ENCODE measurements at places on chromosomes 11 and 22.

GRCh38 chr11:20055312-20055711, 105.0 kb downstream of the DBX1 start:
- no peak for DNase-seq

- no peak for DNase-seq
Observed at GRCh38 chr11:129210831-129211181, 18.7 kb upstream of the ARHGAP32 start.

- DNase-seq = no peak
Observed at GRCh38 chr22:46079861-46080821, 70.2 kb upstream of the PPARA start.

- DNase-seq = peak; percentile 91
Observed at GRCh38 chr22:49962012-49962750, 1.6 kb downstream of the PIM3 start.

GRCh38 chr22:48629631-48630432, 1197.8 kb downstream of the BRD1 start:
- DNase-seq = no peak

GRCh38 chr11:126394036-126394435, 38.5 kb downstream of the ST3GAL4 start:
- DNase-seq = no peak

DNA sequence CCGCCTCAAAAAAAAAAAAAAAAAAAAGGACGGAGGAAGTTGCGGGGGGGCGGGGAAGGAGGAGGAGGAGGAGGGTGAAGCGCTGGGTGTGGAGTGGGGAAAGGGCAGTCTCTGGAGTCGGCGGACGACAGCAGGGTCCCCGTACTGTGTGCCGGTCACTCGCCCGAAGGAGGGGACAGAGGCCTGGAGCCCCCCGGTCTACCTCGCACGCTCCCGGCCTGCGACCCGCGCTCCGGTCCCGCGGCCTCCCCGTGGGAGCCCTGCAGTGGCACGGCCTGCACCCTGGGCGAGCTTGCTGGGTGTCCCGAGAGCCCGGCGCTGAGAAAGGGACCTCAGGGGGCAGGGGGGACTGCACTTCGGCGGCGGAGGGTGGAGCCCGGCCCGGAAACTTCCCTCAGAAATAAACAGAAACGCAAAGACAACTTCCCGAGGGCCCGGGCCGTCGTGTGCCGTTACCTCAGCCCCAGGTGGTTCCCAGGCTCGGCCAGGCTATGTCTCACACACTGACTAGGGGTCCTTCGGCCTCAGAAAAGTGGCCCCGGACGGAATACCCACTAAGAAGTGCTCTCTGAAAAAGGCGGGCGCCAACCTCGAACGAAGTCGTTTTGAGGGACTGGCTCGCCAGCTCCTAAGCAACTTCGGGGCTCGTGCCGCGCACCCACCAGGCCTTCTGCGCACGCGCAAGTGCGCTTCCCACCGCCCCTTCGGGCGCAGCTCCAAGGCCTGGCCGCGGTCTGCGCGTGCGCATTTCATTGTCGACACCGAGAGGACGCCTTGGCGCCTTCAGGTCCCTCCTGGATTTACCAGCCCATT, at the start of gene MAJIN:
TSS of gene MAJIN (minus strand) at position 688 of the 813 bp plus-strand sequence. CDS start 12,703 bp downstream, outside the sequence.
- peak; percentile 92 for DNase-seq

GRCh38 chr11:131916638-131917037, 546.2 kb downstream of the NTM start:
- no peak for DNase-seq

DNA sequence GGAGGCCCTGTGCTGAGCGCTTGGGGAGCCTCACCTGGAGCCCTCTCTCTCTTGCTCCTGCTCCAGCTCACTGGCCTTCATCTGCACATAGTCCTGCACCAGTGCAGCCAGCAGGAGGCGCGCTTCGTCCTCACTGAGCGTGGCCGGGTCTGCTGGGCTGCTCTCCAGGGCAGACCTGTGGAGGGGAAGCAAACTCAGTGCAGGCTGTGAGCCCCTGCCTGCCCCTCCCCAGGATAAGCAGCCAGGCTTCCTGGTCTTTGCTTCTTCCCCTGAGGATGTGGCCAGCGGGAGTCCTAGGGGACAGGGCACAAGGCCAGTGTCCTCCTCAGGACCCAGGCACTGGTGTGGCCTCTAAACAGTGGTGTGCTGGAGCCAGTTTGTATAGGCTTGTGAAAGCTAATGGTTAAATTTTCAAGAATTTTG, 2.2 kb downstream of the CALCA start:
- peak; percentile 86 for DNase-seq

DNA sequence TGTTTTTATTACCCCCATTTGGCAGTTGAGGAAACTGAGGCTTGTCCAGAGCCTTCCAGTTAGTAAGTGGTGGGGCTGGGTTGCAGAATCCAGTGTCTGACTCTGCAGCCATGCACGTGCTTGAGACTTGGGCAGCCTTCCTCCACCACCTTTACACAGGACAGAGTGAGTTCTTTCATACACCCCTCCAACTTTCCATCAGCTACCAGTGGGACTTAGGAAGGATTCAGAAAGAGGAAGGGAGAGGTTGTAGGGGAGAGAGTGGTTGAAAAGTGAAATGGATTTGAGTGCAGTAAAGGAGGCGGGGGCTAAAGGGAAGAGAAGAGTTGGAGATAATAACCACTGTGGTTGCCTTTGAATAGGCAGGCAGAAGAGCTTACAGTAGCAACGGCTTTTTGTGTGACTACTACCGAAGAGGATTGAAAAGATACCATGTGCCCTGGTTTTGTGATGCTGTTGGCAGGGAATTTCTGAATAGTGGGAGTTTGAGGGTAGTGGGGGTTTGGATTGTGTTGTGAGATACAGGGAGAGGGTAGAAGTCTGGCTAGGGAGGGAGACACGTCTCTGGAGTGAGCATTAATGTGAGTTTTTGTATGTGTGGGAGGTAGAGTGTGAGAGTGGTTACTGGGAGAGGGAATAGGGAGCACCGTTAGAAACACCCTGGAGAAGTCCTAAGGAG, 1.7 kb downstream of the UVRAG start:
- no peak for DNase-seq

DNA sequence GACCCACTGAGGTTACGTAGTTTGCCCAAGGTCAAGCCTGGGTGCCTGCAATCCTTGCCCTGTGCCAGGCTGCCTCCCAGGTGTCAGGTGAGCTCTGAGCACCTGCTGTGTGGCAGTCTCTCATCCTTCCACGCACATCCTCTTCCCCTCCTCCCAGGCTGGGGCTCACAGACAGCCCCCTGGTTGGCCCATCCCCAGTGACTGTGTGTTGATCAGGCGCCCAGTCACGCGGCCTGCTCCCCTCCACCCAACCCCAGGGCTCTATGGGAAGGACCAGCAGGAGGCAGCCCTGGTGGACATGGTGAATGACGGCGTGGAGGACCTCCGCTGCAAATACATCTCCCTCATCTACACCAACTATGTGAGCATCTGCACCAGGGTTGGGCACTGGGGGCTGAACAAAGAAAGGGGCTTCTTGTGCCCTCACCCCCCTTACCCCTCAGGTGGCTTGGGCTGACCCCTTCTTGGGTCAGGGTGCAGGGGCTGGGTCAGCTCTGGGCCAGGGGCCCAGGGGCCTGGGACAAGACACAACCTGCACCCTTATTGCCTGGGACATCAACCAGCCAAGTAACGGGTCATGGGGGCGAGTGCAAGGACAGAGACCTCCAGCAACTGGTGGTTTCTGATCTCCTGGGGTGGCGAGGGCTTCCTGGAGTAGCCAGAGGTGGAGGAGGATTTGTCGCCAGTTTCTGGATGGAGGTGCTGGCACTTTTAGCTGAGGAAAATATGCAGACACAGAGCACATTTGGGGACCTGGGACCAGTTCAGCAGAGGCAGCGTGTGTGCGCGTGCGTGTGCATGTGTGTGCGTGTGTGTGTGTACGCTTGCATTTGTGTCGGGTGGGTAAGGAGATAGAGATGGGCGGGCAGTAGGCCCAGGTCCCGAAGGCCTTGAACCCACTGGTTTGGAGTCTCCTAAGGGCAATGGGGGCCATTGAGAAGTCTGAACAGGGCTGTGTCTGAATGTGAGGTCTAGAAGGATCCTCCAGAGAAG, 1.6 kb downstream of the GSTP1 start:
- DNase-seq = no peak

DNA sequence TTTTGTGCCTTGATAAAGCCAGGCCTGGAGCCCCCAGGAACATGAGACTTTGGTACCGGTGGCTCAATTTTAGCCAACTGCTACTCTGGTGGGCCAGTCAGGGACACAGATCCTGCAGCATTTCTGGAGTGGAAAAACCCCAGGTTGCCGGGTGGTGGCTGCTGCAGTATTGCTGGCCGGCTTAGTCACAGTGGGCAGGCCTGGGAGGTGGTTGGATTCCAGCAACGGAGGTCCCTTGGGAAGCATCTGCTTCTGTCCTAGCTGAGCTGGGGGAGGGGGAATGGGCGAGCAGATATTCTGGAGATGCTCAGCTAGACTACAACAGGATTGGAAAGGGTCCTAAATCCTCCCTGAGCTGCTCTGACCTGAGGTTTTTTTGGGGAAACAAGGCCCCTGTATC, 31.6 kb upstream of the ACCSL start:
- DNase-seq = no peak

DNA sequence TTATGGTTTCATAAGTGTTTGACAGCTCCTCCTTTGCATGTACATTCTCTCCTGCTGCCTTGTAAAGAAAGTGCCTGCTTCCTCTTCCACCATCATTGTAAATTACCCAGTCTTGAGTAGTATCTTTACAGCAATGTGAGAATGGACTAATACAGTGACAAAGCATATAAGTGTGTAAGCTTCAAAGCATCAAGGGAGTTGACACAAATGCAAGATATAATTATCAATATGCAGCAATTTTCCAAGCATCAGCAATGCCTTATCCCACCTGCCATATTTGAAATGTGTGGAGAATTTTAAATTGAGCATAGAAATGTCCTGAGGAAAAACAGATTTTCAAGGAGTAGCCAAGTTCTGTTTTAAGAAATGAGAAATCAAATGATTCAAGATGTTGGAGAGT, 1.7 kb upstream of the OR5AL1 start:
- DNase-seq = no peak

- DNase-seq = peak; percentile 84
Observed at GRCh38 chr11:14974515-14975251, 2.5 kb upstream of the CALCA start.

GRCh38 chr11:103928040-103928801, 108.2 kb upstream of the DDI1 start:
- no peak for DNase-seq

DNA sequence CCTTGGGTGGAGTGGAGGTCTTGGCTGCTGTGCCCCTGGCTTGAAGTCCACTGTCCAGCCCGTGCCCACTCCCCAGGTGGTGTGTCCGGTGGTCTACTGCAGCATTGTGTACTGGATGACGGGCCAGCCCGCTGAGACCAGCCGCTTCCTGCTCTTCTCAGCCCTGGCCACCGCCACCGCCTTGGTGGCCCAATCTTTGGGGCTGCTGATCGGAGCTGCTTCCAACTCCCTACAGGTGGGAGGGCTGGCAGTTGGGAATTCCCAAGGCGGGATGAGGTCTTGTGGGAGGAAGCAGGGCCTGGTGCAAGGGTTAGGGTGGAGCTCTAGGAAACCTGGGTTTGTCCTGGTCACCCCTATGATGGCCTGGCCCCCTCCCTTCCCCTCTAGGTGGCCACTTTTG, 8.4 kb upstream of the NLRX1 start:
- no peak for DNase-seq

DNA sequence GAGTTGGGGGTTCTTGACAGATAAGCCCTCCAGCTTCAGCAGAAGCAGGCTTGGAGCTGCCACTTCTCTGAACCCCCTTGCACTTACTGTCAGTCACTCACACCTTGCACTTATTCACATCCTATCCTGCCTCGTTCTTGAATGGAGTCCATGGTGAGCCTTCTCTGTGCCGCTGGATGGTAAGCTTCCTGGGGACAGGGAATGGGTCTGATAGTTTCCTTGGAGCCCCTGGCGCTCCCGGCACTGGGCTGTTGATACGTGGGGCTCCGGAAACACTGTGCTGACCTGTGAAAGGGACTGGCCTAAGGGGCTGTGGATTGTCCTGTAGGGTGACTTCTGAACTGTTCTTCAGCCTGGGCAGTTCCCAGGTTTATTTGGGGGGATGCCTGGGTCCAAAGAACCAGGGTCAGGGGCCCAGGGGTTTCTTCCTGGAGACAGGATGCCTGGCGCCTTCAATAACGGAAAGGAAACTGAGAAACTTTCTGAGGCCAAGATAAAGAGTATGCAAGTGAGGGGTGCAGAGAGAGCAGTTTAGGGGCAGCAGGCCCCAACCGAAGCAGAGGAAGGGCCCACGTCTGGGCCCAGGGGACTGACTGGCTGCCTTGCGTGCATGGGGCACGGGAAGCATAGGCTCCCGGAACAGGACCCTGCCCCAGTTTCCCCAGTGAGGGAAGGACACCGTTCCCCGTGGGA, 709 bp upstream of the ST3GAL4 start:
- peak; percentile 48 for DNase-seq

DNA sequence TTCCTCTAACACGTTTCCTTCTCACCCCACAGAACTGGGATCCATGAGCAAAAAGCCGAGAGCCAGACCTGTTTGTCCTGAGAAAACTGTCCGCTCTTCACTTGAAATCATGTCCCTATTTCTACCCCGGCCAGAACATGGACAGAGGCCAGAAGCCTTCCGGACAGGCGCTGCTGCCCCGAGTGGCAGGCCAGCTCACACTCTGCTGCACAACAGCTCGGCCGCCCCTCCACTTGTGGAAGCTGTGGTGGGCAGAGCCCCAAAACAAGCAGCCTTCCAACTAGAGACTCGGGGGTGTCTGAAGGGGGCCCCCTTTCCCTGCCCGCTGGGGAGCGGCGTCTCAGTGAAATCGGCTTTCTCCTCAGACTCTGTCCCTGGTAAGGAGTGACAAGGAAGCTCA, 24.0 kb downstream of the CD5 start:
- no peak for DNase-seq

DNA sequence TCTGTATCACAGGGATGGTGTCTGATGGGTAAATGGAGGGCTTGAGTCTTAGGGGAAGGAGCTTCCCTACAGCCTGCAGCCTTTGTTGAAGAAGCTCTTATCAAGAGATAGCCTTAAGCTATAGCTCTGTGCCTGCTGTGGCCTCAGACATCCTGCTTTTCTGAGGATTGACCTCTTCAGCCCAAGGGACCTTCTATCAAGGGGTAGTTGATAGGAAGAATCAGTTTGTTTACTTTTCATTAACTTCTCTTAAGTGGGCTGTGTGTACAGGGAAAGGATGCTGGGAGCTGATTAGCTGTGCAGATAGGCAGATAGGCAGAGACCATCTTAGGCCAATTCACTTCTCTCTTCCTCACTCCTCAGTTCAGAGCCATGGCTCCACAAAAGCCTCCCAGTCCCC, 151.8 kb upstream of the CADM1 start:
- no peak for DNase-seq

DNA sequence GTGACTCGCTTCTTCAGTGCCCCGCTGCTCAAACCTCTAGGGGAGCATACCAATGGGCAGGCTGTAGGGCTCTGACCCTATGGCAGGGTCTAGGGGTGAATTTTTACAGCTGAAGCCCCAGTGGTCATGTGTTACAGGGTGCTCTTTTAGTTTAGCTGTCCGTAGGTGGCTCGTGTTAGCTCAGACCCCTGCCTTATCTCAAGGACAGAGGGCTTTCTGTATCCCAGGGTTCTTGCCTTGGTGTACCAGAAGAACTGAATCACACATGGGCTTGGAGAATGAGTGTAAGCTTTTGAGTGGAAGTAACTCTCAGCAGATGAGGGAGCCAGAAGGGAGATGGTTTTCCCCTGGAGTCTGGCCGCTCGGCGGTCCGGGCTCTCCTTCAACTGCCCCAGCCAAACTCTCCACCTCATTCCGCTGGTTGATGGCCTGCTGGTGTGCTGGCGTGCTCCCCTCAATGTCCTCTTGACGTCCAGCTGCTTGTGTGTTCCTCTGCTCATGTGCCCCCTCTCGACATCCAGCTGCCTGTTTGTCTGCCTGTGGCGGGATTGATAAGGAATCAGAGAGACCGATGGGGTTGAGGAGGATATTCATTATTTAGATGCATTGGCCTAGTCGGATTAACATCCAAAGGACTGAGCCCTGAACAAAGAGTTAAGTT, 37.5 kb downstream of the BIRC2 start:
- DNase-seq = no peak
